ENCODE measurements at places on chromosomes 5 and 9.

DNA sequence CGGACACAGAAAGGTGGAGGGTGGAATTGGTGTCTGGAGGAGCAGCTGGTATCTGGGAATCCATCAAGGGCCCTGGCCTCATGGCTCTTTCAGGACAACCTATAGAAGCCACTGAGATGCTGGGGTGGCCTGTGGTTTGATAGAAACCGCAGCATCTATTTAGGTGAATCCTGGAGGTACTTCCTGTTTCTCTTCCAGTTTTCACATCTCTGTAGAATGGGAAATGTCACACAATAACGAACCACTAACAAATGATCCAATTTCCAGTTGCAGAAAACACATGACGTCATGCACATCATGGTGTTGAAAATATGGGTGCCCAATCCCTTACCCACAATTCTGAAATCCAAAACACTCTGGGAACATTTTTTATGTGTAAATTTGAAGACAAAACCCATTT, 52.2 kb downstream of the ROPN1L start:
- no peaks in the 10 kb centered on the region for H3K27me3 ChIP-seq
- H3K4me3 ChIP-seq = no peak overlapping the region
- no peak for DNase-seq
- no peaks in the 10 kb centered on the region for H3K36me3 ChIP-seq

- H3K4me1 ChIP-seq = peaks cover 11% of the 10 kb centered on the region
- no peaks in the 10 kb centered on the region for H3K27me3 ChIP-seq
- no peak overlapping the region for H3K4me3 ChIP-seq
- no peak for DNase-seq
- no peaks in the 10 kb centered on the region for H3K36me3 ChIP-seq
- H3K27ac ChIP-seq = no peak overlapping the region
Measured at GRCh38 chr5:177421062-177421798, 5.2 kb upstream of the GRK6 start.

GRCh38 chr5:104018299-104018698, 455.7 kb upstream of the NUDT12 start:
- no peak overlapping the region for H3K4me3 ChIP-seq
- no peak for DNase-seq
- no peaks in the 10 kb centered on the region for H3K4me1 ChIP-seq
- H3K27ac ChIP-seq = no peak overlapping the region

GRCh38 chr9:107546859-107547258, 57.3 kb upstream of the KLF4 start:
- no peak overlapping the region for H3K27ac ChIP-seq
- no peak for DNase-seq
- no peak overlapping the region for H3K4me3 ChIP-seq
- H3K4me1 ChIP-seq = peaks cover 21% of the 10 kb centered on the region
- no peaks in the 10 kb centered on the region for H3K36me3 ChIP-seq

- no peak overlapping the region for H3K4me3 ChIP-seq
- no peaks in the 10 kb centered on the region for H3K27me3 ChIP-seq
- H3K27ac ChIP-seq = no peak overlapping the region
- H3K36me3 ChIP-seq = no peaks in the 10 kb centered on the region
- H3K4me1 ChIP-seq = no peaks in the 10 kb centered on the region
Measured at GRCh38 chr9:82549174-82549821, 513.6 kb downstream of the RASEF start.

GRCh38 chr9:131107760-131108159, 11.4 kb downstream of the AIF1L start:
- no peaks in the 10 kb centered on the region for H3K4me1 ChIP-seq
- H3K27ac ChIP-seq = no peak overlapping the region
- H3K36me3 ChIP-seq = no peaks in the 10 kb centered on the region
- DNase-seq = no peak

DNA sequence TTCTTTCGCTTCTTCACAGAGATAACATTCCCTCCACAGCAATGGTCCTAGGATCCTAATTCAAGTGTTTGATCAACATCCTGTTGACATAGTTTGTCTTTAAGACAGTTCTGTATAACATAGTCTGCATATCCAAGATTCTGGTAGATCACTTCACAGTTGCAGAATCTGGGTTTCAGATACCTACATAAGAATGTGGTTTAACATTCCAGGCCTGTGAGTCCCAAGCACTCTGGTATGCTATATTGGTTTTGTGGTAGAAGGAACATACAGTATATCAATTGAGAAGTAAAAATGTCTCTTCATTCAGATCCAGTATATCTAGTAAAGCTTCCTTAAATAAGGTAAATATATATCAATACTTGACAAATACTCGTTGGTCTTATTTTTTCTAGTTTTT, 914.2 kb upstream of the CDH6 start:
- no peaks in the 10 kb centered on the region for H3K4me1 ChIP-seq
- peak; percentile 37 for DNase-seq
- H3K36me3 ChIP-seq = no peaks in the 10 kb centered on the region
- no peak overlapping the region for H3K4me3 ChIP-seq
- no peak overlapping the region for H3K27ac ChIP-seq
